ENCODE measurements at places on chromosomes 11 and 22.

- peaks cover 2% of the 10 kb centered on the region for H3K4me1 ChIP-seq
- no peak overlapping the region for H3K27ac ChIP-seq
- H3K36me3 ChIP-seq: peaks cover 6% of the 10 kb centered on the region
- no peak for DNase-seq
- H3K27me3 ChIP-seq: no peaks in the 10 kb centered on the region
- no peak overlapping the region for H3K4me3 ChIP-seq
Observed at GRCh38 chr11:35811783-35812182, 132.1 kb upstream of the LDLRAD3 start.

GRCh38 chr22:22553735-22554586 is 5.1 kb downstream of the PRAME start:
- peaks cover 1% of the 10 kb centered on the region for H3K4me1 ChIP-seq

DNA sequence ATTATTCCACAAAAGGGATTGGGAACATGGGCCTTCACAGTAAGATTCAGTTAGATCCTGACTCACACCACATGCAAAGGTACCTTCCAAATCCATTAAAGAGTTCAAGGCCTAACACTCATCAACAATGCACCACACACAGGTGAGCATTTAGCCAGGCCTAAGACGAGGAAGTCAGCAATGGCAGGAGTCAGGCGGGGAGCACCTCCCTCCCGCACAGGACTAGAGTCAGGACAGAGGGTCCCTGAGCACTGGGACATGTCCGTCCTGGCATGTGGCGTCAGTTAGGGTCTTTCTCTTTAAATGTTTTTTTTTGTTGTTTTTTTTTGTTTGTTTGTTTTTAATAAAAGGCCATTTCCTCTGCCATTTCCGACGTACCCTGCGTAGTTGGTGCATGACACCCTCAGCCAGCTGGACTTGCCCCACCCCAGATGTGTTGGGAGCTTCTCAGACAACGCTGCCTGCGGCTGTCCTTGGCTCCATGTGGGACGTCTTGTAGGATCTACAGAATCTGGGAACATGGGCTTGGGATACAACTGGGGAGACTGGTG is 1458.6 kb downstream of the BRD1 start:
- H3K36me3 ChIP-seq: no peaks in the 10 kb centered on the region
- H3K4me1 ChIP-seq: no peaks in the 10 kb centered on the region
- no peak overlapping the region for H3K4me3 ChIP-seq
- H3K27ac ChIP-seq: no peak overlapping the region

- no peaks in the 10 kb centered on the region for H3K27me3 ChIP-seq
- peaks cover 15% of the 10 kb centered on the region for H3K36me3 ChIP-seq
- no peak for DNase-seq
- no peak overlapping the region for H3K4me3 ChIP-seq
Observed at GRCh38 chr11:18088966-18089365, 16.9 kb downstream of the SAAL1 start.

DNA sequence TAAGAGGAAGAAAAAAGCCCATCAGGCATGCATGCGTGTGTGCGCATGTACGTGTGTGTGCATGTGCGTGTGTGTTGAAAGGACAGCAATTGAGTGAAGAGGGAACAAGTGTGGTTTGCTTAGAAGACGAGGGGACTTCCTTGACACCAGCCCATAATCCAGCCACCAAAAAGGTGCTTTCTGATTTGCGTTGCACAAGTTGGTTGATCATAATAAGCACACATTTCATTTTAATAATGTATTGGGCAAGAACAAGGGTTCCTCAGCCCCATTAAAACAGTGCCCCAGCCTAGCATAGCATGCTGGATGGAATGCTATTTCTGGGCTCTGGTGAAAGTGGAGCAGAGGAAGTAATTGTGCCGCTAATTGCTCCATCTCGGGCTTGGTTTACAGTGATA is 493.2 kb downstream of the MIAT start:
- H3K4me3 ChIP-seq: no peak overlapping the region
- no peaks in the 10 kb centered on the region for H3K4me1 ChIP-seq
- H3K27ac ChIP-seq: no peak overlapping the region
- no peak for DNase-seq

GRCh38 chr11:47186076-47186699 is at the start of gene PACSIN3:
Gene PACSIN3 (minus strand): TSS chr11:47186434. CDS start chr11:47182727, 3,707 bp downstream.
- H3K4me3 ChIP-seq: peak within 1 kb of the TSS; percentile 86
- H3K4me1 ChIP-seq: peaks cover 7% of the 10 kb centered on the region
- peaks cover 18% of the 10 kb centered on the region for H3K27me3 ChIP-seq
- no peaks in the 10 kb centered on the region for H3K36me3 ChIP-seq
- peak within 1 kb of the TSS; percentile 14 for H3K27ac ChIP-seq

- H3K27ac ChIP-seq: no peak overlapping the region
- peaks cover 23% of the 10 kb centered on the region for H3K27me3 ChIP-seq
- no peaks in the 10 kb centered on the region for H3K4me1 ChIP-seq
- no peak for DNase-seq
Observed at GRCh38 chr22:44363013-44363979, 50.5 kb upstream of the SHISAL1 start.

DNA sequence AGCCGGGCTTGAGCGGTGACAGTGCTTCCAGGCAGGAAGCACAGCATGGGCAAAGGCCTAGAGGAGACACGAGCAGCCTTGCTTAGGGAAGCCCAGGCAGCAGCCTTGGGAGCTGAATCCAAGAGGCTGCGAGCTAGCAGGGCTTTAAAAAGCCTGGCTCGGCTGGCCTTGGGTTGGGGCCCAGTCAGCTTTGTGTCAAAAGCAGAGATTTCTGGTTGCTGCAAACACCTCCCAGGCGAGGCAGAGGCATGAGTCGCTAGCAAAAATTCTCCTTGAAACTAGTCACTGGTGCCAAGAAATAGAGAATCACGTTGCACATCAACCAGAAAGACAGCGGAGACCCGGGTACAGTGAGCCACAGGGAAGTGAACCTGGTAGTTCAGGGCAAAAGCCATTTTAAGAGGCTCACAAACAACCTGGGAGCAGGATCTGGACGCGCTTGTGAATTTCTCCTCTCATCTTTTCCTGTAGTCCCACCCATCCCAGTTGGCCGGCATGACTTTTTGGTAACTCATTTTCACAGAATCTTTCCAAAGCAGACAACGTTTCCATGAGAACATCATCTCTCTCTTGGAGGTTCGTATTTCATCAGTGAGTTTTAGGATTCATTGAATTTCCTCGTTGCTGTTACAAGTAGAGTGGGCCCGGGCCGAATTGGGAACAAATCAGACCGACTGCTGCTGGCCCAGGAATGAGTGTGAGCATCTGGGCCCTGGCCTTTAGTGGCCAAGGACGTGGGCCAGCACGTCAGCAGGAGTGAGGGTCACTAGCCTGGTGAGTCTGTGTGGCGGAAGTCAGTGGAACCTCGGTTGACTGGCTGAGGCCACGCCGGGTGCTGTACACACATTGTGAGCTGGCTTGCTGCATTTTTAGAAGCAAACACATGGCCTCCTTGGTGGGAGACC is 16.4 kb upstream of the FGF4 start:
- H3K27me3 ChIP-seq: peaks cover 13% of the 10 kb centered on the region
- H3K36me3 ChIP-seq: no peaks in the 10 kb centered on the region
- no peak overlapping the region for H3K4me3 ChIP-seq
- no peak for DNase-seq
- H3K27ac ChIP-seq: no peak overlapping the region

DNA sequence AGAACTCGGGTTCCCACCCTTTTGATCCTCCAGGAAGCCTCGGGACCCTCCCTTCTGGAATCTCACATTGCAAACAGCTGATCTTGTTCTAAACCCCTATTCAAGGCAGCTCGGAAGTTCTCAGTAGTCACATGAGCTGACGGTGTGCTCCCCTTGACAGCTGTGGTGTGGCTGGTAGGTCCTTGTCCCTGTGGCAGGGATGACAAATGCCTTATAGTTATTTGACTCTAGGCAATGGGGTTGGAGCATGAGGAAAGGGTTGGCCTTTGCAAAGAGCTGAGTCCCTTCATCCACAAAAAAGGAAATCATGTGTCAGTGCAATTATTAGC is 23.6 kb downstream of the EIF4G2 start:
- peaks cover 3% of the 10 kb centered on the region for H3K4me1 ChIP-seq
- H3K27ac ChIP-seq: no peak overlapping the region
- H3K36me3 ChIP-seq: peaks cover under 1% of the 10 kb centered on the region
- H3K27me3 ChIP-seq: no peaks in the 10 kb centered on the region

- peaks cover 26% of the 10 kb centered on the region for H3K27me3 ChIP-seq
- H3K27ac ChIP-seq: no peak overlapping the region
- no peak for DNase-seq
- H3K4me3 ChIP-seq: no peak overlapping the region
Observed at GRCh38 chr11:32200136-32200847, 109.4 kb downstream of the RCN1 start.

GRCh38 chr22:43346521-43346929 is 3.4 kb upstream of the SCUBE1 start:
- no peak overlapping the region for H3K27ac ChIP-seq
- H3K4me1 ChIP-seq: peaks cover 6% of the 10 kb centered on the region
- peak; percentile 44 for DNase-seq
- peaks cover 63% of the 10 kb centered on the region for H3K27me3 ChIP-seq

DNA sequence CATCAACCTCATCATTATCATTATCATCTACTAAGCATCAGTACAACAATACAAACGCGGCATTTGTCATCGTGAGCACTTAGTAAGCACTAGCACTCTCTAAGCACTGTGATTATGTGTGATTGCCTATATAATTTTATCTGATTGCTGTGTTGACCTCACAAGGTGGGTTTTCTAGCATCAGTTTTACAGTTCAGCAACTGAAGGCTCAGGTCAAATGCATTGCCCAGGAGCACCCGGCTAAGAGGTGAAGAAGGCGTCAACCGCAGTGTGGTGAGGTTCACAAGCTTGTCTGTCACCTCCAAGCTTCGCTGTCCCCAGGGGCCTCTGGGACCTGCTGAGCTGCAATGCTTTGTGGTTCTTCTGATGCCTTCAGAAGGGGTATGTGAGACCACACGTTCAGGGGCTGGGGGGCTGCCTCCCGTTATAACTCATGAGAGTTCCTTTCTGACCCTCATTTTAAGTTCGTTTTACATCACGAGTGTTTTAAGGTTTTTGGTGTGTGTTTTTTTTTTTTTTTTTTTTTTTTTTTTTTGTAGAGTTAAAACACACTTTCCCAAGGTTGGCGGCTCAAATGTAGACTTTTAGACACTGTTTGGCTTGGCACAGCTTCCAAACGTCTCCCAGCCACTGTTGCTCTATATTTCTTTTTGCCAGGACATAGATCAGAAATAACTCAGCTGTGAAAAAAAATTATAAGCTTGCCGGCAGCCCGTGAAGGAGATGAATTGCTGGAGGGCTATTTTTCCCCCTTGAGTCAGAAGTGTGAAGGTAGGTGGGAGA is 33.8 kb upstream of the SCUBE1 start:
- DNase-seq: no peak
- H3K36me3 ChIP-seq: peaks cover 3% of the 10 kb centered on the region
- no peak overlapping the region for H3K4me3 ChIP-seq
- H3K4me1 ChIP-seq: peaks cover 17% of the 10 kb centered on the region

GRCh38 chr22:28977060-28977459 is 84.6 kb downstream of the C22orf31 start:
- H3K27me3 ChIP-seq: peaks cover 45% of the 10 kb centered on the region
- H3K4me1 ChIP-seq: no peaks in the 10 kb centered on the region
- no peak for DNase-seq
- H3K36me3 ChIP-seq: peaks cover 3% of the 10 kb centered on the region

GRCh38 chr11:126433244-126433846 is 77.9 kb downstream of the ST3GAL4 start:
- no peaks in the 10 kb centered on the region for H3K36me3 ChIP-seq
- DNase-seq: no peak
- no peaks in the 10 kb centered on the region for H3K4me1 ChIP-seq
- H3K4me3 ChIP-seq: no peak overlapping the region
- no peak overlapping the region for H3K27ac ChIP-seq

GRCh38 chr11:84414920-84415319 is 1128.8 kb upstream of the CCDC90B start:
- H3K4me3 ChIP-seq: no peak overlapping the region
- no peaks in the 10 kb centered on the region for H3K36me3 ChIP-seq
- H3K4me1 ChIP-seq: no peaks in the 10 kb centered on the region
- no peaks in the 10 kb centered on the region for H3K27me3 ChIP-seq
- DNase-seq: no peak

DNA sequence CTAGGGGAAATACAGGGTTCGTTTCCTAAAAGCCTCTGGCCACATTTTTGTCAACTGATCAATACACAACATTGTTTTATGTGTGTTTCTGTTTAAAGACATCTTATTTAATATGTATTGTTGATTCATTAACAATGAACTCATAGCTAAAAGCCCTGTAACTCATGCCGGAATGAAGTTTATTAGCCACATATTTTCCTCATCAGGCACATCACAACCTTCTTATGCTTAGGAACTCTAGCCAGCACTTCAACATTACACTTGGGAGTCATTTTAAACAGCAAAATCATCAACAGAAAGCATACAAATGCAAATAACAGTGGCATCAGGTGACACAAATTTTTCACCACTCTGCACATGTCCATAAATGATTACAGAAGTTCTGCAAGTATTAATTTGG is 15.1 kb upstream of the BLID start:
- H3K27ac ChIP-seq: no peak overlapping the region
- H3K27me3 ChIP-seq: peaks cover 7% of the 10 kb centered on the region
- H3K4me3 ChIP-seq: no peak overlapping the region
- H3K36me3 ChIP-seq: no peaks in the 10 kb centered on the region

DNA sequence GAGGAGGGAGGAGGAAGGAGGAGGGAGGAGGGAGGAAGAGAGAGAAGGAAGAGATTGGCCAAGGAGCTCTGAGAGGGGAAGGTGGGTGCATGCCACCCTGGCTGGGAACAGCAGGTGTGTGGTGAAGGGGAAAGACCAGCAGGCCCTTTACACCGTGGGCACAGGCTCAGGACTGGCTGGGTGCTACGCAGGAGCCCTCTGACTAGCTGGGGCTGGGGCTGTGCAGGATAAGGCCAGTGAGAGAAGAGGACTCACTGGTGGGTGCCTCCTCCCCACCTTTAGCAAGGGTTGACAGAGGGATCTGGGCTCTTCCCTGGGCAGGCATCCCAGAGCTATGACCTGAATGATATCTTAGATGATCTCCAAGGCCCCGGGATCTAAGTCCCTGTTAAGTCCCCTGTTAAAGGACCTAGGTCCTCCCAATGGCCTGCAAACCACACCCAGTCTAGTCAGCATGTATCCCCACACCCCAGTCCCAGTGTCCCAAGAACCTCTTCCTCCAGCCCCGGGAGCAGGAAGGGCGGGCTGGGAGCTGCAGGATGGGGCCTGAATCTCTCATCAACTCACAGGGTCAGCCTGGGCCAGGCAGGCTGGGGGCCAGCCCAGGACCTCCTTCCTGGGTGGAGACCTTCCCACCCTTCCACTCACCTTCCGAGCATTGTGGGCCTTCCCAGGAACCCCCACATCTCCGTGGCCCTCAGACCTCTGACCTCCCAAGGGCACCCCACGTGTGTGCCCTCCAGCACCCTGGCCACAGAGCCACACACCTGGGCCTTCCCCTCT is 55.4 kb downstream of the CDKN1C start:
- DNase-seq: no peak
- H3K4me3 ChIP-seq: no peak overlapping the region
- no peaks in the 10 kb centered on the region for H3K27me3 ChIP-seq
- peaks cover 3% of the 10 kb centered on the region for H3K36me3 ChIP-seq
- H3K4me1 ChIP-seq: peaks cover 1% of the 10 kb centered on the region

- H3K4me3 ChIP-seq: no peak overlapping the region
- H3K4me1 ChIP-seq: no peaks in the 10 kb centered on the region
- no peak for DNase-seq
- no peaks in the 10 kb centered on the region for H3K27me3 ChIP-seq
- no peak overlapping the region for H3K27ac ChIP-seq
- no peaks in the 10 kb centered on the region for H3K36me3 ChIP-seq
Observed at GRCh38 chr11:109443052-109443451, 21.1 kb downstream of the C11orf87 start.

- H3K27ac ChIP-seq: no peak overlapping the region
- H3K4me1 ChIP-seq: peaks cover 7% of the 10 kb centered on the region
- no peak for DNase-seq
Observed at GRCh38 chr11:61413496-61413895, 16.3 kb downstream of the CPSF7 start.

All from T-helper 17 cell (primary cell).